ENCODE measurements at places on chromosomes 12 and 14.

GRCh38 chr14:28130610-28131284, 635.8 kb upstream of the FOXG1 start:
- DNase-seq = no peak

GRCh38 chr12:57517187-57517586, 3.1 kb downstream of the DDIT3 start:
- DNase-seq = no peak

- DNase-seq = no peak
Measured at GRCh38 chr12:62625228-62625627, 158.6 kb downstream of the MON2 start.

- no peak for DNase-seq
Measured at GRCh38 chr14:102055181-102055901, 31.5 kb downstream of the HSP90AA1 start.

- DNase-seq = no peak
Measured at GRCh38 chr12:4177262-4177661, 96.3 kb upstream of the CCND2 start.

DNA sequence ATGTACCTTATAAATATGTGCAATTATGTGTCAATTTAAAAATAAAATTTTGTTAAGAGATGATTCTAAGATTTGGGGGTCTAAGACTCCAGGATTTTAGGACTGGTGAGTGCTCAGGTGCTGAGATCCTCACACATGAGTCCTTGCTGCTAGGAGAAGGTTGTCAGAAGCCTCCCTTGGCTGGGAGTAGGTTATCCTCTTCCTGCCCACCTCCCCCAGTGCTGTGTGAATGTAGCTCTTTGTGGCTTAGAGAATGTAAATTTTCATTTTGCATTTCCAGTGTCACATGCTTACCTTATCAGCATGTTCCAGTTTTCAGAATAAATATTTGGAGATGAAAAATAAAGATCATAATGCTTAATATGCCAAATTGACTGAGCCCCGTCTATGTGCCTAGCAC, 114.2 kb upstream of the MDM1 start:
- no peak for DNase-seq

- no peak for DNase-seq
Measured at GRCh38 chr12:51971679-51972421, 20.4 kb downstream of the ACVR1B start.

DNA sequence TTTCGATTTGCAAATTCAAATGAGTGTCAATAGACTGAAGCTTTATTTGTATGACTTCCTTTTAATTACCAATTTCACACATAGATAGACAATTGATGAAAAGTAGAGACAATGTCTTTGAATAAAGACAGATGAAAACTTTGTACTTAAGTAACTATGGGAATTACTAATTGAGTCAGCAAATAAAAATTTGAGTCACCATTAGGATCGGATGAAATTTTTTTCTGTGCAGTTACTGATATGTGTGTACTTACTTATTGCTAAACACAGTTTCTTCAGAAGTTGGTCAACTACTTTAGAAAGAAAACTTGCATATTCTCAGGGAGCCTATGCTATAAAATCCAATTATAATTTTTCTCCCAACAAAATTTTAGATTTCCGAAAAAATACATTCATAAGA, 224.9 kb upstream of the SLC16A7 start:
- DNase-seq = no peak

DNA sequence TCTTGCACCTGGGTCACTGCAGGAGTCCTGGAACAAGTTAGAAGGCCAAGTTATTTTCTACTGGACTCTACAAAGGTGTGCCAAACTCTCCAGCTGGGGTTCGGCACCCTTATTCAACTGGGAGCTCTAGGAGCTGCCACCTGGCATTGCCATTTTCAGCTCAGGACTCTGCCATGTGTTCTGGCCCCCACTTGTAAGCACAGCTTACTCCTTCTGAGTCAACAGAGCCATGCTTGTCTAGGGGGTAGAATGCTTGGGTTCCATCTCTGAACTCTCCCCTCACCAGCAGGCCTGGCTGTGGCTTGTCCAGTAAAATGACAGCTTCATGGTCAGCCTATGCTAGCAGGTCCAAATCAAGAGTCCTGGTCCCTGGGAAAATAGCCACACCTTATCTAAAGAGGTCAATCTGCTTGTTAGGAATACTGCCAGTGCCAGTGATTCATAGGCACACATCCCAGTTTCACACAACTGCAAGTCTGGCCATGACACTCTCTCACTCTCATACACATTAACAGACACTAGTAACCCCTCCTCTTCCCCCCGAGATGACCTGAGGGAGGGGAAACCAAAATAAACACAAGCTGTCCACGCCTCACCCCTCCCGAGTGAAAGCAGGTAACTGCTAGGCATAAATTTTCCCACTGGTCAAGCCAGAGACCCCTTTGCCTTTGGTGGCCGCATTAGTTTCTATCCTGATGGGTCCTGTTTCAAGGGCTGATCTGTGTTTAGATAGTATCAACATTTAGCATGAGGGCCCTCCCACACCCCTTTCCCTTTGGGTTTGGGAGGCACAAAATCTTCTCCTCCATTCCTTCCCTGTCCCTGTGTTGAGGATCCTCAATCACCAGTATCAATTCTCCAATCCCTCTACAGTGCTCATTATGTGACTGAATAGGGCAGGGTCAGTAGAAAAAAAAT, 182.3 kb upstream of the GZMB start:
- no peak for DNase-seq

- DNase-seq = no peak
Measured at GRCh38 chr14:76848879-76849278, 22.7 kb downstream of the LRRC74A start.

- no peak for DNase-seq
Measured at GRCh38 chr14:96515731-96516130, 13.5 kb downstream of the PAPOLA start.

DNA sequence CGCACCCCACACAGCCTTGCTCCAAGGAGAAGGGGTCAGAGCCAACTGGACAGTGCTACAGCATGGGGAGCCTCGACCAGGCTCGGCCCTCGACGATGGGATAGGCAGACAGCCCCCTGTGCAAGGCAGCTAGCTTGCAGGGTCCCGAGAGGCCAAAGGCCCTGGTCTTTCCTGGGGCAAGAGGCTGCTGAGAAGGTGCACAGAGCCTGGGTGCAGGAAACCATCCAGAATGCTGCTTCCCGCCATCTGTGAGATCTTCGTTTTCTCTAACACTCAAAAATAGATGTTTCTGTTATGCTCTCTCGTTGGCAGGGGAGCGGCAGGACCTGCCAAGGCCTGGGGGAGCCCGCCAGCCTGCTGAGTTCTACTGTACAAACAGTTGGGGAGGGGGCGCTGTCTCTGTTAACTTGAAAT, 168.0 kb upstream of the RTL1 start:
- DNase-seq = no peak

DNA sequence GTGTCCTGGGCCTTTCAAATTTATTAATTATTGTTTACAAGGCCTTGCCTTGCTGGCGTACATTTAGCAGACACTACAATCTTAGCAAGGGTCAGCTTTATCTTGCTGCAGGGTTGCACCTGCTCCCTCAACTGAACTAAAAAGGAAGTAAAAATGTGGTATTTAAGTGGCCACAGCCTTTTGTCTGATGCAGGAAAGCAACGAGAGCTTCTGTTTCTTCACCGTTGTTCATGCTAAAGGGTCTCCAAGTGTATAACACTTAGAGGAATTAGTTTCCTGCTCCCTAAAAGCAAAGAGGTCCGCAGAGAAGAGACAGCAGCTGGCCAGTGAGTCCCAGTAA, 62.8 kb upstream of the EGLN3 start:
- no peak for DNase-seq

Measured in stimulated activated CD4-positive, alpha-beta T cell treated with anti-CD3 and anti-CD28 coated beads, Interleukin-4, amount 100 ng/mL, for 48 hours (primary cell).